Gastroesophageal sphincter (tissue), 4 donors: ENCODE measurements at places on chromosomes 6 and 20. TPM values are rescaled to one million over a fixed set of nuclear protein-coding genes. Genes with fewer than 3 reads are reported as not detected.

SLC22A2 gene
- total RNA-seq = not detected

PTCRA gene
- not detected for total RNA-seq

DEFB121 gene
- total RNA-seq = not detected

PLA2G7 gene
- total RNA-seq = not detected

NR2E1 gene
- not detected for total RNA-seq

COL9A3 gene
- total RNA-seq = 29.9 TPM

NRSN1 gene
- total RNA-seq = 0.47 TPM

NRN1 gene
- 16.9 TPM for total RNA-seq

DNA sequence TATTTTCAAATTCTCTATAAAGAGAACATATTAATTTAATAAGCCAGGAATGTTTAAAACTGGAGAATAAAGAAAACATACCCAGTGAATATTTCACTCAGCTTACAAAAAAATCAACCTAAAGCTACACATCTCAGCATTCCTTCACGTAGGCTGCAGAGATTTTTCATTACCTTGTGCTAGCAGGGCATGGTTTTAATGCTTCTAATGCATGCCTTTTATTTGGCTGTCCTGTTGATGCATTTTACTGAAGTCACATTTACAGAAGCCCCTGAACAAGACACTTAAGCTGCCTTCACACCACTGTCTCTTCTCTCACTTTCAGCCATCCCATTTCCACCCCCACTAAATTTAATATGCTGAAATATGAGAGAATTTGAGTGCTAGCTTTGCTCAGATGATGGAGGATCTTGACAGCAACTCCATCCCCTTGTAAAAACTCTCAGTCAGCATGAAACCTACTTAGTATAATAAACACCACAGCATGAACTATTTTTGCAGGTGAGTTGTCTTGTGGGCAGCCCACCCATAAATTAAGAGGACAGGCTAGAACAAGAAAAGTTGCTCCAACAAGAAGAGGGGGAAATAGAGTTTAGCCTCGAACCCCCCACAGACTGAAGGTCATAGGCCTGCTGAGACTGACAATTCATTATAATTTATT, 159.4 kb downstream of the SIM1 start:
- ATAC-seq = no peak

- ATAC-seq = no peak
Measured at GRCh38 chr6:69584913-69585729, 211.7 kb downstream of the LMBRD1 start.

GRCh38 chr6:6556738-6557503, 31.6 kb upstream of the LY86 start:
- ATAC-seq = no peak

GRCh38 chr20:53654932-53655624, 61.4 kb upstream of the ZNF217 start:
- no peak for ATAC-seq

DNA sequence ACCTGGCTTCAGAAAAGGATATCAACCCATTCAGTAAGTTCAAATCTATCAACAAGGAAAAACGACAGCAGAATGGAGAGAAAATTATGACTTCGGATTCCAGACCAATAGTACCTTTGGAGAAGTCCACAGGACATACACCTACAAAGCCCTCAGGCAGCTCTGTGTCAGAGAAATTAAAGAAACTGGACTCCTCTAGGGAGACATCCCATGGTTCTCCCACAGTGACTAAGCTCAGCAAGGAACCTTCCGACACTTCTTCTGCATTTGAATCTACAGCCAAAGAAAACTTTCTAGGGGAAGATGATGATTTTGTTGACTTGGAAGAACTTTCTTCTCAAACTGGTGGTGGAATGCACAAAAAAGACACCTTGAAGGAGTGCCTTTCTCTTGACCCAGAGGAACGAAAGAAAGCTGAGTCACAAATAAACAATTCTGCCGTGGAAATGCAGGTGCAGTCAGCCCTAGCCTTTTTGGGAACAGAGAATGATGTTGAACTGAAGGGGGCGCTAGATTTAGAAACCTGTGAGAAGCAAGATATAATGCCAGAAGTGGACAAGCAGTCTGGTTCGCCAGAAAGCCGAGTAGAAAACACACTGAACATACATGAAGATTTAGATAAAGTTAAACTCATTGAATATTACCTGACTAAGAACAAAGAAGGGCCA, 67.4 kb upstream of the HINT3 start:
- no peak for ATAC-seq

- no peak for ATAC-seq
Measured at GRCh38 chr6:142297996-142298753, 3.6 kb upstream of the ADGRG6 start.

DNA sequence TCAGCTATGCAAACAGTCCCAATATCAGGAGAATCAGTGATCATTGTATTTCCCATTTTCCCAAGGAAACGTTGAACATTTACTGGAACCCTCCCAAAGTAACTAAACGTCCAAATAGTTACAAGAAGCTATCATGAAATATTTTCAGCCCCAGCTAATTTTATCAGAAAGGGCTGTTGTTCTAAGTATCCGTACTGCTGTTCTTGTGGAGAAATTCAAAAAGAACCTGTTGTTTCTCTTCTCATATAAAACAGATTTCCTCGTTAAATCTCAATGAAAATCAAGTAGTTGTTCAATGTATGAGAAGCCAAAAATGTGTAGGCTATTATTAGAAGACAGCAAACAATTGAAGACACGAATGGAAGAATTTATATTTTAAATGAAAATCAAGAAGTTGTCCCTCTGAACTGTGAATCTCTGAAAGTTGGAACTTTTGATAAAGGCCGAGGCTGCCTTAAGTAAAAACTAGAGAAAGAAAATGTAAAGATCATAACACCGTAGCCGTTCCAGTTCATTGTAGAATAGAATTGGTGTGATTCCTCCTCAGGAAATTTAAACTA, 107.7 kb downstream of the HFE start:
- ATAC-seq = no peak

- ATAC-seq = no peak
Measured at GRCh38 chr6:131216246-131216645, 81.0 kb downstream of the AKAP7 start.

- no peak for ATAC-seq
Measured at GRCh38 chr6:27311806-27312145, 297 bp downstream of the POM121L2 start.

DNA sequence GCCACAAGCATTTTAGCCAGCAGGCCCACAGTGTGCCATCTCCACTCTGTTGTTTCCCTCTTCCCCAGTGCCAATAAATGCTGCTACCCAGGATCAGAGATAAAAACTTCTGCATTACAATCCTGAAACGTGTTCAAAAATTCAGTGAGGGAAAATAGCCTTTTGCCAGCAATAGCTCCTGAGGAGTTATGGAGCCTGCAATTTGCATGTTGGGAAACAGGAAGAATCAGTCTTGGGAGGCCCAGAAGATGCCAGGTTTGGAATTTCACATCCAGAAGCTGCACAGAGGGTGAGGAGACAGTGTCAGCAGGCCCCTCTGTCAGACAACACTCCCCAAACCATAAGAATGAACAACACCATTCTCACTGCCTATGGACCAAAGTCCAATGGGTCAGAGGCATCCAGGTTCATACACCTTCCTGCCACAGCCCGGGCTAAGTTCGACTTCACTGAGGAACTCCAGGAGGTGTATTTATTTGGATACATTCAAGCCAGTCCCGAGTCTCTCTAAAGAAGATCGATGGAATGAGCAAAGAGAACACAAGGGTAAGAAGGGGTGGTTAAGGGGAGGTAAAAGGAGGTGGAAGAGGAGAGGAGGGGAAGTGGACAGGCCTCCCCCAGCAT, 20.8 kb downstream of the RRBP1 start:
- ATAC-seq = peak; percentile 60

DNA sequence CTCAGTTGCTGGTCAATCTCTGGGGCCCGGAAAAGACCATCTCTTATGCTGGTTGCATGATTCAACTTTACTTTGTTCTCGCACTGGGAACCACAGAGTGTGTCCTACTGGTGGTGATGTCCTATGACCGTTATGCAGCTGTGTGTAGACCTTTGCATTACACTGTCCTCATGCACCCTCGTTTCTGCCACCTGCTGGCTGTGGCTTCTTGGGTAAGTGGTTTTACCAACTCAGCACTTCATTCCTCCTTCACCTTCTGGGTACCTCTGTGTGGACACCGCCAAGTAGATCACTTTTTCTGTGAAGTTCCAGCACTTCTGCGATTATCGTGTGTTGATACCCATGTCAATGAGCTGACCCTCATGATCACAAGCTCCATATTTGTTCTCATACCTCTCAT, 4.3 kb downstream of the OR2J3 start:
- ATAC-seq = no peak

- ATAC-seq = no peak
Measured at GRCh38 chr6:115767931-115768330, 292.8 kb downstream of the FRK start.

DNA sequence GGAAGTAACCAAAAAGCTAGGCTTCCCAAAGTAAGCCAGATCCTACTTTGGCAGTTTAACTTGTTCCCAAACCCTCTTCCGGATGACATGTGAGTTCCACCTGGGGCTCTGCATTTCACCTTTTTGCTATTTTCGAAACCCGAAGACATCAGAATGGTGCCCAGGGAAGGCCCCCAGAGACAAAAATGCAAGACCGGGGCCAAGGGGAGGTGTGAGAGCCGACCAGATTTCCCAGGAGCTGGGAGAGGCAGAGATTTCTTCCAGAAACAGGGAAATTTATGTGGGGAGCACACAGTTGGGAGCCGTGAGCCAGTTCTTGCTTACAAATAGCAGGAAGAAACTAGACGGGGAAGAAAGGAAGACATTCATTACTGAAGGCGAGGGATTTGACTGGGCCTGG, 209.7 kb downstream of the ZNF217 start:
- no peak for ATAC-seq

- ATAC-seq = no peak
Measured at GRCh38 chr20:5354901-5355300, 38.1 kb upstream of the PROKR2 start.

DNA sequence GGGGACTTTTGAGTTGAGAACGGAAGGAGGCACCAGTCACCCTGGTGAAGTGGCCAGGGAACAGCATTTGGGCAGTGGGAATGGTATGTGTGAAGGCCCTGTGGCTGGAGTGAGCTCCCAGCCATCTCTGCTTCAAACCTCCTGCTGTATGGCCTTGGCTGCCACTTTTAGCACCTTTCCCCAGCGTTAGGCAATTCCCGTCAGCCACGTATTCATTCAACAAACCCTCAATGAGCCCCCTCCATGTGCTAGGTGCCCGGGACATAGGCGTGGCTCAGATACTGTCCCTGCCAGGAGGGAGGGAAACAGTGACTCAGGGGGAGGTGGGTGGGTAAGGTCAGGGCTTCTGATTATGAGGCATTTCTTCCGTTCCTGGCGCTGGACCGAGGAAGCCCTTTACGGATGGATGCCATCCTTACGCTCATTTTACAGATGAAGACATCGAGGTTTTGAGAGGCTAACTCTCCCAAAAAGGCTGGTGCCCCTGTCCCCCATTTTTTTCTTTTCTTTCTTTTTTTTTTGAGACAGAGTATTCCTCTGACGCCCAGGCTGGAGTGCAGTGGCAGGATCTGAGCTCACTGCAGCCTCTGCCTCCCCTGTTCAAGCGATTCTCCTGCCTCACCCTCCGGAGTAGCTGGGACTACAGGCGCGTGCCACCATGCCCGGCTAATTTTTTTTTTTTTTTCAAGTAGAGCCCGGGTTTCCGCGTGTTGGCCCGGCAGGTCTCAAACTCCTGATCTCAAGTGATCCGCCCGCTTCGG, 37.5 kb downstream of the SRC start:
- ATAC-seq = no peak

DNA sequence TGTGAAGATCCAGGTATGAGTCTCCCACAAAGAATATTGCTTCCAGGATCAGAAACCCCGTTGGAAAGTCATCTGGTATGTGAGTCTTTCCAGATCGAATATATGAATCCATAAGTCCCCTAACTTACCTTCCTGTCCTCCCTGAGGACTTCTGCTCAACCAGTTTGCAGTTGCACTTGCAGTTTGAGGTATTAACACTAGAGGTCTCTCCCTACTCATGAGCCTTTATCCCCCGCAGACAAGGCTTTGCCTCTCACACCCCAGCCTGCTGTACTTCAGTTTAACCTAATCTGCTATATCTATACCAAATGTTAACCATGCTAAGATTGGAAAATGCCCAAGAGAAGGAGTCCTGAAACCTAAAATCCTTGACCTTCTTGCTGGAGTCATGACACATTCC, 135.3 kb upstream of the DEFB112 start:
- no peak for ATAC-seq

- ATAC-seq = no peak
Measured at GRCh38 chr6:89281779-89282246, 33.3 kb downstream of the GABRR2 start.

GRCh38 chr20:63857764-63858392, 3.4 kb upstream of the ABHD16B start:
- ATAC-seq = no peak

- no peak for ATAC-seq
Measured at GRCh38 chr6:67863346-67863745, 771.7 kb upstream of the ADGRB3 start.

DNA sequence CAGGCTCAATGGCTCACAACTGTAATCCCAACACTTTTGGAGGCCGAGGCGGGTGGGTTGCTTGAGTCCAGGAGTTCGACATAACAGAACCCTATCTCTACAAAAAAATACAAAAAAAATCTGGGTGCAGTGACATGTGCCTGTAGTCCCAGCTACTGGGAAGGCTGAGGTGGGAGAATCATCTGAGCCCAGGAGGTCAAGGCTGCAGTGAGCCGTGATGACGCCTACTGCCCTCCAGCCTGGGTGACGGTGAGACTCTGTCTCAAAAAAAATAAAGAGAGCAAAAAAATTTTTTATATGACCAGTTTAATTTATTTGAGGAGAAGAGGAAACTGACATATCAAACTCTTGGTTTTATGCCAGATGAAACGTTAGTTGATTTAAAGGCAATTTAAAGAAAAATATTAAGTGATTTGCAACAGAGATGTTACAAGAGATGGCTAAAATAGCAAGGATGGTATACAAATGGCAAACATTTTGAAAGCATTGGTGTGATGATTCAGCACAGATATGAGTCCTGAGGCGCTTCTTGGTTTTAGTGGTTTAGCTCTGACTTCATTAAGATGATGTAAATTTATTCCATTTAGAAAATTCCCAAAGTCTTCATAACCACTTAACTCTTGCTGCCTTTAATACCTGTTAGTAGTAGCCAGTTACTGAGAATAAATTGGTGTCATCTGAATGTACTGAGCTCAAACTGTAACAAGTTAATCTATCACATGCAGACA, 17.7 kb downstream of the GTF2H5 start:
- ATAC-seq = no peak

GRCh38 chr20:54139188-54139587, 34.6 kb downstream of the CYP24A1 start:
- ATAC-seq = no peak

GRCh38 chr6:41561931-41562911, 16.0 kb downstream of the FOXP4 start:
- no peak for ATAC-seq

DNA sequence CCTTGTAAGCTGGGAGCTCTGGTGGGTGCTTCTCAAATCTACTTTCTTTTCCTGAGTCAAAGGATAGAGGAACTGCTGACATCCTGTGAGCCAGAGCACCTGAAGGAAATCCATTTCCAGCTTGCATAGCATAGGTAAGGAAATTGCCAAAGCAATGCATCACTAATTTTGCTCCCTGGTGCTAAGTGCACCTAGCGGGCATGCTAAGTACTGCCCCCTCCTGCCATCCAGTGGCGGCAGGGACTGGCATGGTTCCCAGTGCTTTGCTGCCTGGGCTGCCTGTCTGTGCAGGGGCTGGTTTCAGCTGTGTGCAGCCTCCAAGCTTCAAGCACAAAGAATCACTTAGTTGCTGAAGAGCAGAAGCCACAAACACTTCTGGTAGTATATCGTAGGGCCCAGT, 63.9 kb downstream of the FARS2 start:
- ATAC-seq = no peak
